ENCODE measurements at places on chromosomes 1 and 21.

GRCh38 chr1:175493321-175494010, 249.9 kb downstream of the TNR start:
- DNase-seq: no peak

DNA sequence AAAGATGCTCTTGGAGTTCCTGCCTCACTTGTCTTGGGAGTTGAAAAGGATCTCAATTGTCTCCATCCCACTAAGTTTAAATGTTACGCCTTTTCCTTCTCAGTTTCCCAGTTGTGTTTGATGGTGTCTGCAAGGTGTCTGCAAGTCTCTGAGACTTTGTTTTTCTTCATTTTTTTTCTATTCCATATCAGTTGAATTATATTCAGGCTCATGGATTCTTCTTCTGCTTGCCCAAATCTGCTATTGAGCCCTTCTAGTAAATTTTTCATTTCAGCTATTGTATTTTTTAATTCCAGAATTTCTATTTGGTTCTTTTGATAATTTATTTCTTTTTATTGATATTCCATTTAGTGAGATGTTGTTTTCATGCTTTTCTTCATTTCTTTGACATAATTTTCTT, 47.4 kb upstream of the TSHB start:
- no peak for DNase-seq

GRCh38 chr1:89611721-89612120, 21.2 kb upstream of the LRRC8C start:
- no peak for DNase-seq

DNA sequence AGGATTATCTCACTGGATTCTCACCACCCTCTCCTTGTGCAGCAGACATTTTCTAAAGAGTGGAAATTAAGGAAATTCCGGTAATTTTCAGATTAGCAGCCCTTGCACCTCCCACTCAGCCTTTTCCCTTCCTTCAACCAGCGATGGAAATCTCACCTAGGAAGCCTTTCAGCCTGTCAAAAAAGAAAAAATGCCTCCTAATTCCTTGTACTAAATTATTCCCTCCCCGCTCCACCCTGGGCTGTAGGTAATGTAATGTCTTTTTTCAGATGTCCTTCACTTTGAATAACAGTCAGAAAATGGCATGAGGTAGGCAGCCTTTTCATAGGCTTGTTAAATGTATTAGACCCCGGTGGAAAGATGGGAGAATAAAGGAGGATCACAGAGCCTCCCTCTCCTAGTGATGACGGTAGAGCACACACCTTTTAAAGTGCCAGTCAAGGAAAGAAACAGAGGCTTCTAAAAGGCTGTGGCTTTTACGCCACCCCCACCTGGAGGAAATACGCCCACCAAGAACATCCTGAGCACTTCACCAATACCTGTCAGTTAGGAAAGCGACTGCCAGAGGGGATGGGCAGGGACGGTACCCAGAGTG, 62.8 kb upstream of the NEK2 start:
- no peak for DNase-seq

DNA sequence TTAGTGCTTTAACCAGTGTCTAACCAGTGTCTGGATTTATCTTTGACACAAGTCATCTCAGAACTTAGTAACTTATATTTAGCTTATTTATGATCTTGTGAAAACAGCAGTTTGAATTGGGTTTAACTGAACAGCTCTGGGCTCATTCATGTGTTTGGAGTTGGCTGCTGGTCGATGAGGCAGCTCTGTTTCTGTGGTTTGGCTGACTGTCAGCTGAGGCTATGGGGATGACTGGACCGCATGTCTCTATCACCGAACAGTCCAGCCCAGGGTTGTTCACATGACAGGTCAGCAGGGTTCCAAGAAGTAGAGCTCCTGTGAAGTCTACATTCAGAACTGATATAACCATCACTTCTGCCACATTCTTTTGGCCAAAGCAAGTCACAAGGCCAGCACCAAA, 29.1 kb upstream of the C21orf91 start:
- no peak for DNase-seq

GRCh38 chr1:53295726-53296116, 32.1 kb downstream of the LRP8 start:
- DNase-seq: no peak

GRCh38 chr1:103256490-103256889, 148.2 kb upstream of the COL11A1 start:
- no peak for DNase-seq

DNA sequence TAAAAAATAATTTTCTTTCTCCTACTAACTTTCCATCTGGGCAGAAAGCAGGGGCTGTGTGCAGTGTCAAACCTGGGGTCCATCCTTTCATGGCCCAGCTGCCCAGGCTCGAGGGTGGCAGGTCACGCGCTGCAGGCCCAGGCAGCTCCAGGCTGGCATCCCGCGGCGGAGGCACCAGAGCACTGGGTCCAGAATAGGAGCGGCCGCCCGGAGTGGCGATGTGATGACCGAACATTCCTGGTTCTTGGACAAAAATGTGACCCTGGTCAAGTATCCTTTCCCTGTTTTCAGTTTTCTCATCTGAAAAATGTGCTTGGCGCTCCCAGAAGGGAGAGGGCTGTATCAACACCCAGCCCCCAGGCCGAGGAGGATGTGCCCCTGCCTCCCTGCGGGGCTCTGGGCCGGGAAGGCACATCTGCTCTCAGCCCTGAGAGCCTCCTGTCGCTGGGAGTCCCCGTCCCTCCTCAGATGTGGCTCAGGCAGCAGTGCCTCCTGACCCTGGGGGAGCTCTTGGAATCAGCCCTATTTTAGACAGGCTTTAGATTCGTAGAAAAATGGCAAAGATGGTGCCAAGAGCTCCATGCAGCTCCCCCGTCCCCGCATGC, 29.3 kb downstream of the SLX9 start:
- no peak for DNase-seq

- DNase-seq: no peak
Observed at GRCh38 chr1:86035101-86035500, 121.5 kb downstream of the COL24A1 start.

DNA sequence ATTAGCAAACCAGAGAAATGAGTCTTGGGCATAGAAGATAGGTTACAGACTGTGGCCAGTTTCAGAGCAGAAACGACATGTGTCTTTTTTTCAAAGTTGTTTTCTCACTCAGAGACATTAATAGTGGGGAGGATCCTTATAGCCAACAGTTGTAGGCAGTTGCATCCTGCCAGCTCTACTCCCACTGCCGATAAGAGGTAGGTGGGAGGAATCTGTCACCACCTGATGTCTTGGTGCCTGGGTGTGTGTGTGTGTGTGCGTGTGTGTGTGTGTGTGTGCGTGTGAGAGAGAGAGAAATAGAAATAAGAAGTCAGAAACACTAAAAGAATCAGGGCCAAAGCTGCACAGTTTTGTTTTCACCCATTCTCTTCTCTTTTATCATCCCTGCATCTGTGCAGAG, 219.5 kb downstream of the ZP4 start:
- no peak for DNase-seq

DNA sequence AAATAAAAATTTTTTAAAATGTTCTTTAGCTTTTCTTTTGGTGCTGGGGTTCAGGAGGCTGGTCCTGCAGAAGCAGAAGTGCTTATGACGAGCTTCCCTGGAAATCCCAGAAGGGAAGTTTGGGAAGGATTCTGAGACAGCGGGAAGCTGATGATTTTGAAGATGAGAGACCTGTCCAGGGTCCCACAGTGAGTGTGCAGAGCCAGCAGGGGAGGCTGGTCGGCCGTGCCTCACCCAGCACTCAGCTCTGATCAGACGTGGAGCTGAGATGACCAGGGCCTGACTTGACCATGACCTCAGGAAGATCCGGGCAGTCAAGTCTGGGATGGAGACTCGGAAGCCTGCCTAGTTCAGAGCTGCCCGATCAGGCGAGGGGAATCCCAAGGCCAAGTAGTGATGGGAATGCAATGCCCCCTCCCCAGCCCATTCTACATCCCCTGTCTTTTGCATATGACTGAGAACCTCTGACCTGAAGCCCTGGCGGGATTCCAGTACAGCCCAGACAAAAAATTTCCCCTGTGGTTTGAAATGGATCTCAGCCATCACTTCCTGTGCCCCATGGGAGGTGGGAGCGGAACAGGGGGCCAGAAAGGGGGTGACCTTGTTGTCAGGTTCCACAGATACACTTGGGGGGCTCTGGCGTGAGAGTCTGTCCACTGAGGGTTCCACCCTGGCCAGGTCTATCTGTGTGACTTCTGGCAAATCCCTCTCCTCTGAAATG, 96.8 kb upstream of the RUNX3 start:
- no peak for DNase-seq

DNA sequence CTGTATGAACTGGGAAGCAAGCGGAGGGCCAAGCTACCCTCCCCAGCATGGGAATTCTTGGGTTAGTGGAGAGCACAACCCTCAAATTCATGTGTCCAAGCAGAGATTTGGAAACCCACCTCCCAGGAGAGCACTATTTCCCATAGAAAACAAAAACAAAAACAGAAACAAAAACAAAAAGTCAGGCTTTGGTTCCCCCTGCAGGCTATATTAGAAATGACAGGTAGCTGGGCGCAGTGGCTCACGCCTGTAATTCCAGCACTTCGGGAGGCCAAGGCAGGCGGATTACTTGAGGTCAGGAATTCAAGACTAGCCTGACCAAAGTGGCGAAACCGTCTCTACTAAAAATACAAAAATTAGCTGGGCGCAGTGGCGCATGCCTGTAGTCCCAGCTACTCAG, 10.8 kb downstream of the MINDY1 start:
- DNase-seq: no peak

DNA sequence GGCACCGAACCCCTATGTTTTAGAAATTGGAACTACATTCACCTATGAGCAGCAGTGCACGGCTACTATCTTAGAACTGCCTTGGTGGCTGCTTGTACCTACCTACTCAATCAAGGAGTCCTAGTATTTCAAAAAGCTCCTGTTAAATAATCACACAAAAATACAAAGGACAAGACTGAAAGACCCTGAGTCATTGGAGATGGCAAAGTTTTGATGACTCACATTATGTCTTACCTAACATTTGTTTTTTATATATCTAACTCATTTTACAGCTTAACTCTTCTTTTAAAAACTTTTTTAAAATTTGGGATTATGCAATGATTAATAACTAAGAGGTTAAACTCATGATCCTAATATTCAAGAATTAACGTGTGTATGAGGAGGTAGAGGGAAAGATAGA, 1206.0 kb upstream of the TMPRSS15 start:
- no peak for DNase-seq

DNA sequence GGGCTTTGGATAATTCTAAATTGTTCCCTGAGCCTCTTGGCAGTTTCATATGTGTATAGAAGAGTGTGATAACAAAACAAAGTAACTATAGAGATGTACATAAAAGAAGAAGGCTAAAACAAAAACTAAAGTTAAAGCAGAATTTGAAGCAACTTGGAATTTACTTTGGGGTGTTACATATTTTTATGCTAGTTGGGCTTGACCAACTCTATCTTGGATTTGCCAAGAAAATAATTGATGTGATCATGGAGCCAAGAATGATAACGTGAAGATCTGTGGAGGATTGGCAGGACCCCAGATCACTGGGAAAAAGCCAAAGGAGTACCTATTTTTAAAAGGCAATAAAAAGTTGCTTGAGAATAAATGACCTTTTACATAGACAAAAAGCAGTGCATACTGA, 206.9 kb downstream of the LMO4 start:
- DNase-seq: no peak

GRCh38 chr1:205339717-205340116, 17.0 kb downstream of the KLHDC8A start:
- DNase-seq: no peak

- DNase-seq: no peak
Observed at GRCh38 chr21:28953247-28953646, 39.4 kb downstream of the LTN1 start.

DNA sequence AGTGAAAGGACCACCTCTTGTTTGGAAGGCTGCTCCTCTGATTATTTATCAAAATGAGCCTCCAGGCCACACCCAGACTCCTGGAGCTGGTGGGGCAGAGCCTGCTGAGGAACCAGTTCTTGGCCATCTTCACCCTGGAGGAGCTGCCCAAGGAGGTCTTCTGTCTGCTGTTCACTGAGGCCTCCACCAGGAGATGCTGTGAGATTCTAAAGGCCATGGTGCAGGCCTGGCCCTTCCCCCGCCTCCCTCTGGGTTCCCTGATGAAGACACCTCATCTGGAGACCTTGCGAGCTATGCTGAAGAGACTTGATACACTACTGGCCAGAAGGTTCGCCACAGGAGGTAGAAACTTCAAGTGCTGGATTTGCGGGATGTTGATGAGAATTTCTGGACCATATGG, 61.7 kb upstream of the GJA8 start:
- DNase-seq: no peak

DNA sequence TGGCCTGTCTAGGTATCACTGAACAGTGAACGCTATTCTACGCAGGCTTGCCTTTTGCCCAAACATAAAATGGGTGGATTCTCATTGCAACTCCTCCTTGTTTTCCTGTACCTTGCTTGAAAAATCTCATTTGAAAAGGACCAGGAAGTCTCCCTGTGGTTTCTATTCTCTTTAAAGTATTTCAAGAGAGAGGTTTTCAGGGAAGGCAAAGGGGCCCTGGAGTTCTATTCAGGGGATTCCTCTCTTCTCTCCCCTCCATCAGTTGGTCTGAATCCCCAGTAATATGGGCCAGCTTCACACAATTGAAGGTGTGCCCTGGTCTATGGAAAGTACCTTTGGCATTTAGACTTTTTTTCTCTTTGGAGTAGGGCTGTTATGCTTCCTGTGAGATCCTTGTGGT, 311.3 kb downstream of the RGS7 start:
- DNase-seq: no peak

GRCh38 chr1:109677459-109677858, 9.6 kb downstream of the GSTM2 start:
- no peak for DNase-seq

GRCh38 chr1:152182944-152183361, 23.9 kb upstream of the RPTN start:
- no peak for DNase-seq

DNA sequence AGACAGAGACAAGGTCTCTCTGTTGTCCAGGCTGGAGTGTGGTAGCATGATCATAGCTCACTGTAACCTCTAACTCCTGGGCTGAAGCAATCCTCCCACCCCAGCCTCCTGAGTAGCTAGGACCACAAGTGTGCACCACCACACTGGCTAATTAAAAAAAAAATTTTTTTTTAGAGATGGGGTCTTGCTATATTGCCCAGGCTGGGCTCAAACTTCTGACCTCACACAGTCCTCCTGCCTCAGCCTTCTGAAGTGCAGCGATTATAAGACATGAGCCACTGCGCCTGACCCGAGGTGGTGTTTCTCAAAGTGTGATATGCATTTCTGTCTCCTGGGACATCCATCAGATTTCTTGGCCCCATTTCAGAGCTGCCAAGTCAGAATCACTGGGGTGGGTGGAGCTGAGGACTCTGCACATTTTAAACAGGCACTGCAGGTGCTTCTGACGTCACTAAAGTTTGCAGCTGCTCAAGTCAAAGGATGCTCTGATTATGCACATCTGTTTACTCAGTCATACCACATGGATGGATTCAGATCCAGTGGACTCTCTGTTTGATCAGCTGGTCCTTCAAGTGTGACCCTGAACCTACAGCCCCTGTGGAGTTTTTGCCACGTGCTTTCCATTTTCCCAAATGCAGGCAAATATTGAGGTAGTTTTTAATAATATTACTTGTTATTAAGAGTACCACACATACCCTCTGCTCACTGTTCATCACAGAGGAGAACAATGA, 21.4 kb downstream of the TGFB2 start:
- no peak for DNase-seq

Data from stimulated activated CD8-positive, alpha-beta memory T cell treated with anti-CD3 and anti-CD28 coated beads, Interleukin-2, amount 100 ng/mL, for 1 hour (primary cell).